ENCODE measurements at places on chromosomes 5 and 9. TPM values are rescaled to one million over a fixed set of nuclear protein-coding genes. Genes with fewer than 3 reads are reported as not detected.

CCL28 gene
- total RNA-seq, result 2.3 TPM

PDE6A gene
- total RNA-seq, result not detected

REEP2 gene
- not detected for total RNA-seq

AK8 gene
- total RNA-seq, result not detected

INSL4 gene
- total RNA-seq, result not detected

SLC34A3 gene
- total RNA-seq, result not detected

CNTFR gene
- total RNA-seq, result 13.0 TPM

WDR38 gene
- total RNA-seq, result not detected

MYOZ3 gene
- 0.18 TPM for total RNA-seq

GDNF gene
- total RNA-seq, result 0.18 TPM

PCDHGA11 gene
- 0.68 TPM for total RNA-seq

LTC4S gene
- total RNA-seq, result 2.6 TPM

IL13 gene
- not detected for total RNA-seq

ELAVL2 gene
- total RNA-seq, result 0.25 TPM

GCNT4 gene
- total RNA-seq, result 0.25 TPM

DEPDC1B gene
- total RNA-seq, result 0.23 TPM

AHRR gene
- 0.81 TPM for total RNA-seq

MYORG gene
- total RNA-seq, result 76.2 TPM

SPINK7 gene
- not detected for total RNA-seq

UNC13B gene
- total RNA-seq, result 21.4 TPM

PCDHA11 gene
- 0.23 TPM for total RNA-seq

MYOT gene
- not detected for total RNA-seq

PCDHB5 gene
- 0.33 TPM for total RNA-seq

GABRB2 gene
- not detected for total RNA-seq

SLC36A2 gene
- total RNA-seq, result not detected

STRBP gene
- total RNA-seq, result 10.1 TPM

GARNL3 gene
- total RNA-seq, result 7.4 TPM

LCN2 gene
- total RNA-seq, result 2.7 TPM

RASEF gene
- 2.4 TPM for total RNA-seq

OXCT1 gene
- 0.75 TPM for total RNA-seq

MAN1B1 gene
- total RNA-seq, result 27.4 TPM

SLC4A9 gene
- total RNA-seq, result 0.10 TPM

GPR151 gene
- total RNA-seq, result not detected

GPR150 gene
- 0.23 TPM for total RNA-seq

PCDHGB6 gene
- total RNA-seq, result 2.3 TPM

ABLIM3 gene
- 87.7 TPM for total RNA-seq

KCNMB1 gene
- total RNA-seq, result 0.23 TPM

TTC39B gene
- 7.1 TPM for total RNA-seq

HSPB3 gene
- not detected for total RNA-seq

ANKRD18B gene
- total RNA-seq, result 0.40 TPM

SLC26A2 gene
- 1.3 TPM for total RNA-seq

SMIM33 gene
- total RNA-seq, result not detected

COL5A1 gene
- total RNA-seq, result 2.8 TPM

EHMT1 gene
- total RNA-seq, result 64.2 TPM
